HepG2 (cell line): ENCODE measurements at places on chromosomes 12 and 14. TPM values are rescaled to one million over a fixed set of nuclear protein-coding genes. Genes with fewer than 3 reads are reported as not detected.

The GNG2 gene
- total RNA-seq = not detected in 2 replicates

The DLK1 gene
- 48.2 and 95.5 TPM in 2 replicates for total RNA-seq

The LIN7A gene
- total RNA-seq = 18.5 and 31.9 TPM in 2 replicates

The OR6C2 gene
- not detected in 2 replicates for total RNA-seq

The TTC5 gene
- 28.5 and 44.6 TPM in 2 replicates for total RNA-seq

The PCED1B gene
- 0.10 and 0.11 TPM in 2 replicates for total RNA-seq

The KLRF1 gene
- total RNA-seq = not detected in 2 replicates

The FAM222A gene
- total RNA-seq = 7.2 and 9.6 TPM in 2 replicates

The DTX1 gene
- not detected in 2 replicates for total RNA-seq

The RTN1 gene
- total RNA-seq = 0.04 and 0.20 TPM in 2 replicates

The PRORP gene
- total RNA-seq = 88.7 and 131 TPM in 2 replicates

The SLCO1B1 gene
- not detected in 2 replicates for total RNA-seq

The PPM1H gene
- total RNA-seq = 38.1 and 42.0 TPM in 2 replicates

The ALX1 gene
- total RNA-seq = not detected in 2 replicates

The LRFN5 gene
- total RNA-seq = not detected in 2 replicates

The AEBP2 gene
- 17.9 and 33.0 TPM in 2 replicates for total RNA-seq

The NPAS3 gene
- not detected in 2 replicates for total RNA-seq

The ALDH2 gene
- total RNA-seq = 72.8 and 103 TPM in 2 replicates

The HOTAIR gene
- not detected in 2 replicates for total RNA-seq

The C1QL4 gene
- not detected in 2 replicates for total RNA-seq

The KRT85 gene
- total RNA-seq = not detected in 2 replicates

The SNRNP35 gene
- 21.9 and 22.6 TPM in 2 replicates for total RNA-seq

The CLEC4C gene
- total RNA-seq = not detected in 2 replicates

The TMEM119 gene
- not detected in 2 replicates for total RNA-seq

The RBMS2 gene
- 0.53 and 0.81 TPM in 2 replicates for total RNA-seq

The CYP27B1 gene
- total RNA-seq = 0.97 and 2.3 TPM in 2 replicates

The CDH24 gene
- 0.41 and 0.69 TPM in 2 replicates for total RNA-seq

The COPS7A gene
- total RNA-seq = 38.0 and 40.0 TPM in 2 replicates

The ZNF740 gene
- total RNA-seq = 15.0 and 16.9 TPM in 2 replicates

The SMIM41 gene
- total RNA-seq = not detected in 2 replicates

The OAS2 gene
- 0.24 and 0.44 TPM in 2 replicates for total RNA-seq

The TAS2R19 gene
- total RNA-seq = 0.88 and 5.3 TPM in 2 replicates

The TIMELESS gene
- 20.3 and 25.6 TPM in 2 replicates for total RNA-seq

The C12orf54 gene
- total RNA-seq = not detected in 2 replicates

The MLH3 gene
- 24.5 and 24.8 TPM in 2 replicates for total RNA-seq

The CYP46A1 gene
- not detected in 2 replicates for total RNA-seq

The RPS29 gene
- total RNA-seq = 3,901 and 4,303 TPM in 2 replicates

The PRB2 gene
- total RNA-seq = not detected in 2 replicates

The SLC10A1 gene
- total RNA-seq = not detected in 2 replicates
